Left renal cortex interstitium (tissue), 4 donors: ENCODE measurements at places on chromosomes 16 and 17.

DNA sequence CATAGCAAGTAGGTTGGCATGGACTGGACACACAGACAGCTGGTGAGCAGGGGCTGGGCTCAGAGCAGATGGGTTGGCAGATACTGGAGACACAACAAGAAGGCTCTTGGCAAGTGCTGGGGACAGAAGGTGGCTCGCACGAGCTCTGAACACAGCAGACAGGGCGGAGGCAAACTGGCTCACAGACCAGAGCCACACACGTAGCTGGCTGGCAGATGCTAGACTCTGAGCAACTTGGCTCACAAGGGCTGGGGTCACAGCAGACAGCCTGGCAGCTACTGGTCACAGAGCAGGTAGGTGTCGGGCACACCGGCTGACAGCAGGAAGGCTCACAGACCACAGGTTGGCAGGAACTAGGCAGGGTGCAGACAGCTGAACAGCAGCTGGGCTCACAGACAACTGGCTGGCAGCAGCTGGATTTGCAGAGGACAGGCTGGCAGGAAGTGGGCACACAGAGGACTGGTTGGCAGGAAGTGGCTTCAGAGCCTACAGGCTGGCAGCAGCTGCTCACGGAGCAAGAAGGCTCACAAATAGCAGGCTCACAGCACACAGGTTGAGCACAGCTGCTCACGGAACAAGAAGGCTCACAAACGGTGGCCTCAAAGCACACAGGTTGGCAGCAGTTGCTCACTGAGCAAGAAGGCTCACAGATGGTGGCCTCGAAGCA is 725 bp downstream of the KRTAP16-1 start:
- no peak for DNase-seq

DNA sequence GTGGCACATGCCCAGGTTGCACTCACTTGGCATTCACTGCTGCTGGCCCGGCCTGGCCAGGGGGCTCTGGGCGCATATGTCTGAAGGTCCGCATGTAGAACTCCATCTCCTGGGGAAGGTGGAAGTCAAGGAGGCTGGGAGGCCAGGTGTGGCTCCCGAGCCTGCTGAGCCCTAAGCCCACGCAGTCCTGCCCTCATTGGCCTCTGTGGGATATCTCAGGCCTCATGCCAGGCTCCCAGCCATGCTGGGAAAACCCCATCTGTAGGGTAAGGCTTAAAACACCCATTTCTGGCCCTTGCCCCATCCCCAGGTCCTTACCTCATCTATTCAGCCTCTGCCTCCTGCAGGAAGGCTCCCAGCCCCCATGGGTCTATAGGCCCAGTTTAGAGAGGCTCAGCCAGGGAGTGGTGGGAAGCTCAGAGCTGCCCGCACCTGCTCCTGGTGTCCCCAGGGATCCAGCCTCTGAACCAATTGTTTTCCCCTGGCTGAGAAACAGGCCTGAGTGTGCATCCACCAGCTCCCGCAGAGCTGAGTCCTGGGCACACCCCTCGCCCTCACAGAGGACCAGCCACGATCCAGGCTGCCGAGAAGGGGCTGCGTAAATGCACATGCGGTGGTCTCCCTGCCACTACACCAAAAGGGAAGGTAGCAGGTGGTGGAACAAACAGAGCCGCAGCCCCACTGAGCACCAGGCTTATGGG is 2.3 kb upstream of the TPPP3 start:
- DNase-seq, result no peak

DNA sequence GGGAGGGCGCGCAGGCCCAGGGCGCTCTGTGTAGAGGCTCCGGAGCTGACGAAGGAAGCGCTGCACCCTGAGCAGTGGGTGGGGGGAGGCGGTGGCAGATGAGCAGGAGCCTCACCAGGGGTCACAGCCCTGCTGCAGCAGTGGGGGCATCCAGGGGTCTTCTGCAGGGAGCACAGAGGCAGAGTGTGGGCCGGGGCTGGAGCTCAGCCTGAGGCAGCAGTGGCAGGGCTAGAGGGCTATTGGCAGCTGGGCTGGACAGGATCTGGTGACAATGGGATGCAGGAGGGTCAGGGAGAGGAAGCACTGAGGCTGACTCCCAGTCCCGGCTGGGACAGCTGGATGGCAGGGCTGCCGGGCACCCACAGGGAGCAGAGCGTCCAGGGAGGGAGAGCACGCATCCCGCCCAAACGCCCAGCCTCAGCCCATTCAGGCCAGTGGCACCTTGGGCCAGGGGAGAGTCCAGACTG is 21.0 kb downstream of the KDM8 start:
- DNase-seq, result no peak

DNA sequence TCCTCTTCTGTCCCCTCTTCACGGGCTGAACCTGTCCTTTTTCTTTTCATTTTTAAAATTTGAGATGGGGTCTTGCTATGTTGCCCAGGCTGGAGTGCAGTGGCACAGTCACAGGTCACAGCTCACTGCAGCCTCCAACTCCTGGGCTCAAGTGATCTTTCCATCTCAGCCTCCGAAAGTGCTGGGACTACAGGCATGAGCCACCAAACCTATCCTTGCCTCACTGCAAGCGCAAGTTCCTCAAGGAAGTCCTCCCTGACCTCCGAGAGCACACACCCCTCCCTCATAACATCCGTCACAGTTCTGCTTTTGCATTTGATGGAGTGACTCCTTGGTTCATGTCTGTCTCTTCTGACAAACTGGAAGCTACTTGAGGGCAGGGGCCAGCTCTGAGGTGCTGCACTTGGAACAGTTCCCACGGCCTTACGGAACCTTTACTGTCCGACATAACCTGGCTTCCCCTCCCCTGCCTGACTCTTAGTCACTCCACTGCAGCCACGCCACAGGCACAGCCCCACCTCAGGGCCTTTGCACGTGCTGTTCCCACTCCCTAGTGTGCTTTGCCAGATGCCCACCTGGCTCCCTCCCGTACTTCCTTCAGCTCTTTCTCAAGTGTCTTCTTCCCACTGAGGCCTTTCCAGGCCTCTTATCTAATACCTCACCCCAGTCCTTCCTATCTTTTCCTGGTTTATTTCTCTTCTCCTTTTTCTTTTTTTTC is 4.4 kb downstream of the TBX6 start:
- DNase-seq, result no peak

DNA sequence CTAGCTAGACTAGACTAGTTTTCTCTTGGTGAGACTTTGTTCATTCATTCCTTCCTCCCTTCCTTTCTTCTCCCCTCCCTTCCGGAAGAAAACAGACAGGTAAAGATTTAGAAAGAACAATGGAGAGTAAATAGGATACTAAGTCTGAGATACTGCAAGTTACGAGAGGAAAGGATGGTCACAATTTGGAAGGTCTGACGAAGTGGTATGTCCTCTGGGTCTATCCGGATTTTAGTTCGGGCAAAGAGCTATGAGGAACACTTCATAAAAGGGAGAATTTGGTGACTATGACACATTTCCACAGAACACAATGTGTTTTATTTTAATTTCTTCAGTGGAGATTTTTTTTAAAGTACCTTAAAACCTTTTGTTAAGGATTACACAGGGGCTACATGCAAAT is 107.7 kb downstream of the BRIP1 start:
- no peak for DNase-seq

GRCh38 chr17:79776376-79777119 is 1.4 kb upstream of the CBX2 start:
- DNase-seq, result no peak

GRCh38 chr16:23072769-23073549 is 76.3 kb downstream of the USP31 start:
- no peak for DNase-seq

DNA sequence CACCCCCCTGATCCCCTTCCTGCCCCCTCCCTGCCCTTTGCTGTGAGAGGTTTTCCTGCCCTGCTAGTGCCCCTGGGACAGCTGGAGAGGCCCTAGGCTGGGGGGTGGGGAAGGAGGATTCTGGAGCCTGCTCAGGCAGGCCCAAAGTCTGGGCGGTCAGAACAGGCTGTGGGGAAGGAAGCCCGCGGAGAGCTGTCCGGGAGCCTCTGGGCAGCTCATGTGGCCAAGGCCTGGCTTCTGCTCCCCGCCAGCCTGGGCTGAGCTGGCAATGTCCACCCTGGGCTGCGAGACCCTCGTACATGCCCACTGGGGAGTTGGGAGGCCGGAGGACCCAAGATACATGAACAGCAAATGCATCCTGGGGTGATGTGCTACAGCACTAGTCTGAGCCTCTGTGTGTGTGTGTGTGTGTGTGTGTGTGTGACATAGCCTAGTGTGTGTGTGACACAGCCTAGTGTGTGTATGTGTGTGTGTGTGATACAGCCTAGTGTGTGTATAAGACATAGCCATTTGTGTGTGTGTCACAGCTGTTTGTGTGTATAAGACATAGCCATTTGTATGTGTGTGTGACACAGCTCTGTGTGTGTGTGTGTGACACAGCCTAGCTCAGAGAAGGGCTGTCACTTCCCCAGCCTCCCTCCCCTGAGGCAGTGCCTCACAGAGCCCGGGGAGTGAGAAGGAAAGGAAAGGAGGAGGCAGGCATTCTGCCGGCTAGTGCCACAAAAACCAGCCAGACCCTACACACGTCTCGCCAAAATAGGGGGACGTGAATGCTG is 201.4 kb upstream of the CIBAR2 start:
- DNase-seq, result no peak

DNA sequence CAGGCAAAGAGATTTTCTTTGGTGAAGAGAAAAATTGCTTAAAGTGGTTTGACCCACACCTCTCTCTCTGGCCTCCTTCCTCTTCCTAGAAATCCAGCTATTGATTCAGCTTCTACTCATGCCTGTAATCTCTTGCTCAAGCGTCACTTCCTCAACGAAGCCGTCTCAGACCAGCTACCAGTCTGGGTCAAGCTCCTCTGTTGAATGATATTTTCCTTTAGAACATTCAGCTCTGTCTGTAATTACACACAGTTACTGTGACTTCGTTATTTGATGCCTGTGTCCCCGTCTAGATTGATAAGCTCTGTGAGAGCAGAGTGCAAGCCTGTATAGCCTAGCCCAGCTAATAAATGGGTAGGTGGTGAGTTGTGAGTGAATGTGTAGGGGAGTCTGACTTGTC is 168.5 kb downstream of the GRIN2A start:
- DNase-seq, result no peak

- no peak for DNase-seq
These were observed 35.6 kb downstream of the SDR42E1 start for GRCh38 chr16:81975637-81976036.

GRCh38 chr17:11485336-11486100 is 112.8 kb upstream of the DNAH9 start:
- DNase-seq, result no peak

GRCh38 chr16:27463741-27464591 is 62.0 kb downstream of the IL21R start:
- DNase-seq, result no peak

DNA sequence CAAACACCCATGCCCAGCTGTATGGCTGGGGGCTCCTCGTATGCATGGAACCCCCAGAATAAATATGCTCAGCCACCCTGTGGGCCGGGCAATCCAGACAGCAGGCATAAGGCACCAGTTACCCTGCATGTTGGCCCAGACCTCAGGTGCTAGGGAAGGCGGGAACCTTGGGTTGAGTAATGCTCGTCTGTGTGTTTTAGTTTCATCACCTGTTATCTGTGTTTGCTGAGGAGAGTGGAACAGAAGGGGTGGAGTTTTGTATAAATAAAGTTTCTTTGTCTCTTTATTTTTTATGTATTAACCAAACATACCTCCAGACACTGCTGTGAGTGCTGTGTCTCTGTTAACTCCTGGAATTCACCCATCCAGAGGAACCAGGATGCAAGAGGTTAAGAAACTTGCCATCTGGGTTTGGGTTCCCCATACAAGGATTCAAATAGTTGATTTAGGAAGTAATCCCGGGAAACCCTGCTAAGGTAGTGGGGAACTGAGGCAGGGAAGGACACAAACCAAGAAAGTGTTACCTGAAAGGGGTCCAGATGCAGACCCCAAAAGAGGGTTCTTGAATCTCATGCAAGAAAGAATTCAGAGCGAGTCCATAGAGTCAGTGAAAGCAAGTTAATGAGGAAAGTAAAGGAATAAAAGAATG is 37.4 kb upstream of the IL21R start:
- no peak for DNase-seq

GRCh38 chr17:3974980-3975379 is 10.7 kb upstream of the ATP2A3 start:
- DNase-seq, result no peak

DNA sequence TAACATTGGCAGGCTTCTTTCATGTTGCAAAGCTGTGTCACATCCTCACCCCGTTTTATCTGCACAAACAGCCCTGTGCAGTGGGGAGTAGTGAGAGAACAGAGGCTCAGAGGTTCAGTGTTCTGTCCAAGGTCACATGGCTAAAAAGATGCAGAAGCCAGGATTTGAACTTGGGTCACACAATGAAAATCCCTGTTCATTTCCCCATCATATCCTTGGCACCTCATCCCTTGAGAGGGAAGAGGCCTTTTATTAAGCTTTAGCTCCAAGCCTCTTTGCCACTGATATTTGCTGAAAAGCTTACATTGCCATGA is 106.6 kb downstream of the AMFR start:
- no peak for DNase-seq

GRCh38 chr17:64262198-64262999 is 661 bp downstream of the TEX2 start:
- no peak for DNase-seq

GRCh38 chr16:6728381-6728780 is 604.3 kb upstream of the RBFOX1 start:
- DNase-seq, result no peak

- DNase-seq, result no peak
These were observed 79.5 kb upstream of the CCL1 start for GRCh38 chr17:34442387-34443111.

DNA sequence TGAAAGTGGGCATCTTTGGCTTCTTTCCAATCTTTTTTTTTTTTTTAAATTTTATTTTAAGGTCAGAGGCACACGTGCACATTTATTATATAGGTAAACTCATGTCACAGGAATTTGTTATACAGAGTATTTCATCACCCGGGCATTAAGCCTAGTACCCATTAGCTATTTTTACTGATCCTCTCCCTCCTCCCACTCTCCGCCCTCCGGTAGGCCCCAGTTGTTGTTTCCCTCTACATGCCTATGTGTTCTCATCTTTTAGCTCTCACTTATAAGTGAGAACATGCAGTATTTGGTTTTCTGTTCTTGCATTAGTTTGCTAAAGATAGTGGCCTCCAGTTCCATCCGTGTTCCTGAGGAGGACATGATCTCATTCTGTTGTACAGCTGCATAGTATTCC is 108.5 kb downstream of the CYB561 start:
- no peak for DNase-seq

GRCh38 chr16:67766291-67766690 is 40.1 kb downstream of the RANBP10 start:
- peak; percentile 47 for DNase-seq

DNA sequence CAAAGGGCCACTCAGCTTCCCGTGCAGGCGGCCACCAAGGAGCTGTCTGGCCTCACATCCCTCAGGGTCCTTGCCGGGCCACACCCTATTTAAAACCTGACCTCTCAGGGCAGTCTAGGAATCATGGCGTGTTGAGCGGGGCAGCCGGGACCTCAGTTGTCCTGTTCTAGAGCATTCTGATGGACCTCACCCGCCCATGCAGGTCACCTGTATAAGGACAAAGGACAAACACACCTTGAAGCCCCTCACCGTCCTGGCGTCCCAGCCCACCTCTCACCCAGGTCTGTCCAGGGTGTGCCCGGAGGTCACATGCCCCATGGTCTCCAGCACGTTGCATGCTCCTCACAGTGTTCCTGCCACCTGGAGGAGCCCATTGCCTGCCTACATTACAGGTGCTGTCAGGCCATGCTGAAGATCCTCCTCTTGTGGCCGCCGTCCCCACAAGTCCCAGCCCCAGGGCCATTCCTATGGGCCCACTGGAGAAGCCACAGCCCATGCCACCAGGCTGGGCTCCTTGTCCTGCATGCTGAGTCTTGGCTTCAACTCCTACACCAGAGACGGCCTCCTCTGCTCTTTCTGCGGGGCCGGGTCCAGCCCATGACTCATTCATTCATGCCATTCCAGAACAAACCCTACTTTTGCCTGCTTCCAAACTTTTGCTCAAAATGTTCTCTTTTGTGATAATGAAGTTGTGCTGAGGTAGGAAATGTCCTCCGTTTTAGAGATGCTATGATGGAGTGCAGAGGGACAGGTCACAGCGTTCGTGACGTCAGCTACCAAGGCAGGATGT is 46.3 kb downstream of the PEMT start:
- DNase-seq, result no peak
